Memory B cell (primary cell): ENCODE measurements at places on chromosomes 5 and 9.

DNA sequence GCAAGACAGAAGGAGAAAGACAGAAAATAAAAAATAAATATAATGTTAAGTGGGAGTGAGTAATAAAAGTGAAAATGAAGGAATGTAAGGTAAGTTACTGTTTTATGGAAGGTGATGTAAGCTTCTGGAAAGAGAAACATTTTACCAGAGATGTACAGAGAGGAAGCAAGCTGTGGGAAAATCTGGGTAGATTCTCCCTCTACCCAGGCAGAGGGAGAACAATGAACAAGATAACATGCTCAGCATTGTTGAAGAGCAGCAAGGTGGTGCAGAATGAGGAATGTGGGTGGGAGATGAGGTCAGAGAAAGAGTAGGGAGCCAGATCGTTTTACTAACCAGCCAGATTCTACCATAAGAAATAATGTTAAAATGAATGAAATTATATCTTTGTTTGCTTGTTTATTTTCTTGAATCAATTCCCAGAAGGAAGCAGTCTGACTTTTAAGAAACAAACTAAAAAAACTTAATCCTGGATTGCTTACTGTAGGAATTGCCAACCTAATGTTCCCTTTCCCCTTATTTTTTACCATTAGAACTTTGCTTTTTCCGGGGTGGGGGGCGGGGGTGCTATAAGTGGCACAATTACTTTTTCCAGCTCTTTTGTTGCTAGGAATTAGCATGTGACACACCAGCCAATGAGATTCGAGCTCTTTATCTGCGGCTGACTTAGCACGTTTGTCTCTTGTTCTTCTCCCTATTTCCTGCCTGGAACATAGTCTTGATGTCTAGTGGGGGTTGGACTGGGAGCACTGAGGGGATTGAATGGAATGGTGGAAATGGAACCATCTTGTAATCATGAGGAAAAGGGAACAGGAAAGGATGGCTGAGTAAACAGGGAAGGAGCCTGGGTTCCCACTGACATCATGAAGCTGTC is 356.7 kb downstream of the TMEM167A start:
- no peak overlapping the region for H3K4me3 ChIP-seq
- DNase-seq, result no peak
- H3K4me1 ChIP-seq, result no peaks in the 10 kb centered on the region
- H3K27ac ChIP-seq, result no peak overlapping the region

DNA sequence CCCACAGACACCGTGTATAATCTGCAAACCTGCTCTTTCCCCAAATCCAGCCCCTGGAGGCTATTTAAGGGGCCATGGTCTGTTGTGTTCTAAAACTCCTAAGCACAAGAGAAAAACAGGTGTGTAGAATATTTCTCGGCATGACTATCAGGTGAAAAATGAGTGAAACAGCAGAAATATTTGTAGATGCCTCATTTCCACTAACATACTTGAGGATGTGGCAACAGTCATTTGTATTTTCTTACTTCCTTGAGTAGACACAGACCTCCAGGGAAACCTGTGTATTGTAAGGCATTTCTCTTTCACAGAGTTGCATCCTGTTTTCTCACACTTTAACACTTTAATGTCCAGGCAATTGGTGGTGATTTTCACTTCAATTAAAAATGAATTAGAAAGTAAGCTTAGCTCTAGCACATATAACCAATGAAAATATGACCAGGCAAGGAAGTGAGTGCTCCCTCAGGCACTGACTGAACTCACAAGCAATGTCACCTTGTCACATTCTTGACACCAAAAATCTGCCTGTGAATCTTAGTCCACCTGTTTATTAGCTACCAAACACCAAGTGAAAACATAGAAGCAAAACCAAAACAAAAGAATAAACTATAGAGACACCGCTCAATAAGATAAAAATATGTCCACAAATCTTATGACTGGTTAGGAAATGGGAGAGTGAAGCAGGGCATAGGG is 64.4 kb downstream of the DIRAS2 start:
- no peak overlapping the region for H3K4me3 ChIP-seq
- DNase-seq, result no peak
- no peaks in the 10 kb centered on the region for H3K4me1 ChIP-seq
- no peaks in the 10 kb centered on the region for H3K36me3 ChIP-seq

GRCh38 chr5:133861161-133861737 is 107.2 kb downstream of the C5orf15 start:
- H3K4me1 ChIP-seq, result peaks cover 9% of the 10 kb centered on the region
- H3K4me3 ChIP-seq, result no peak overlapping the region
- H3K36me3 ChIP-seq, result no peaks in the 10 kb centered on the region
- H3K27ac ChIP-seq, result no peak overlapping the region

GRCh38 chr5:66661149-66661548 is 65.0 kb downstream of the MAST4 start:
- no peak overlapping the region for H3K4me3 ChIP-seq
- H3K27ac ChIP-seq, result no peak overlapping the region

DNA sequence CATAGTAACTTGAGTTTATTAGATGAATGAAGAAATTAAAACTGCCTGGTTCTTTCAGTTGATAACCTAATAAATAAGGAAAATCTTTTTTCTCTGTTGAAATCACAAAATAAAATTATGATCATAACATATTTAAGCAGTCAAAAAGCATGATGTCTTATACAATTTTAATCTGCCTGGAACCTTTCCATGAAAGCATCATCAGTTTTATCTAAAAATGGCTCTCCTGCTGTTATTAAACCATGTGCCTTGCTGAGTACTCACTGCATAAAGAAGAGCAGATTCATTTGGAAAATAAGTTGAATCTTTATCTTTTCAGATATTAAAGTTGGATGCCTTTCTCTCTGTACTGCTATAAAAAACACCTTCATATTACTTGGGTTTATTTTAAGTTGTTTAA is 148.8 kb downstream of the SLC24A2 start:
- no peaks in the 10 kb centered on the region for H3K4me1 ChIP-seq
- DNase-seq, result no peak
- no peak overlapping the region for H3K4me3 ChIP-seq
- H3K27ac ChIP-seq, result no peak overlapping the region
- no peaks in the 10 kb centered on the region for H3K27me3 ChIP-seq
- no peaks in the 10 kb centered on the region for H3K36me3 ChIP-seq

DNA sequence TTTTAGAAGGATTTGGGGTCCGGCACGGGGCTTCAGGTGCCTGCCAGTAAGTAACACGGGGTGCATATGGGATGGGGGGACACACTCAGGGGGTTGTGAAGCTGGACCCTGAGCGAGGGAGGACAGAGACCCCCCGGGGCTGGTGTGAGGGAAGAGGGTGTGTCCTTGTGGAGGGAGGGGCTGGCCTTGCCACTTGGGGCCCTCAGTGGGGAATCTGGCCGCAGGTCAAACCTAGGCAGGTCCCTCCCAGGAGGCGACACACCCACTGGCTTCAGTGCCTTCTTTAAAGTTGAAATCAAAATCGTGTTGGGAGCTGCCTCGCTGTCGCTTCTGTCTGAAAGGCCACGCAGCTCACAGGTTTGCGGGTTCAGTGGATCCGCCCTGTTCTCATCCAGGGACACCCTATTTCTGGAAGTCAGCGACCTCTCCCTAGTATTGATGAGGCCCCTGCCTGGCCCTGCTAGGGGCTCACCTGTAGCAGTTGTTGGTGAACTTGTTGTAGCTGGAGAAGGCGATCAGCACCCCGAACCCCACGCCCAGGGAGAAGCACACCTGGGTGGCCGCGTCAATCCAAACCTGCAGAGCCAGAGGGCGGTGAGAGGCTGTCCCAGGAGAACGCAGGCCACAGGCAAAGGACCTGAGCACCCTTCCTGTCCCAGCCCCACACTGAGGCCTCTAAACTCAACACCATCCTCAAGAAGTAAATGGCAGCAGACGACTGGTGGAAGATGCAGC is 29.4 kb downstream of the SLC6A3 start:
- H3K4me1 ChIP-seq, result peaks cover 12% of the 10 kb centered on the region
- H3K36me3 ChIP-seq, result no peaks in the 10 kb centered on the region
- peaks cover 22% of the 10 kb centered on the region for H3K27me3 ChIP-seq

- no peak for DNase-seq
- H3K4me1 ChIP-seq, result peaks cover 16% of the 10 kb centered on the region
- H3K36me3 ChIP-seq, result no peaks in the 10 kb centered on the region
- H3K27me3 ChIP-seq, result no peaks in the 10 kb centered on the region
- no peak overlapping the region for H3K27ac ChIP-seq
- H3K4me3 ChIP-seq, result no peak overlapping the region
These were observed 10.4 kb upstream of the SPINK4 start for GRCh38 chr9:33229359-33230114.

DNA sequence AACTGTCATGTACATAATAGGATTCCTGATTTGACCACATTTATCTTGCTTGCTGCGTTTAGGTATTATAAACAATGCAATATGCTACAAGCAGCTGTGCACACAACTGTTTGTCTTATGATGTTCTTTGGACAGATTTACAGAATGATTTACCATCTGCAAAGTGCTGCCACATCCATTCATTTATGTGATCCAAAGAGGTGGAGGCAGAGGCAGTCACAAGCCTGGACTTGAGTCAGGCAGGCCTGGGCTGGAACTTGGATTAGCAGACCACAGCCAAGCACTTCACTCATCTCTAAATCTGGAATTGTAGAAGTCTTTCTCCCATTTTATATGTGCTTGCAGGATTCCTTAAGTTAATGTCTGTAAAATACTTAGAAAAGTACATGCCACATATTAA is 149.0 kb downstream of the INSYN2B start:
- H3K27me3 ChIP-seq, result no peaks in the 10 kb centered on the region
- DNase-seq, result no peak
- H3K36me3 ChIP-seq, result peaks cover 15% of the 10 kb centered on the region

DNA sequence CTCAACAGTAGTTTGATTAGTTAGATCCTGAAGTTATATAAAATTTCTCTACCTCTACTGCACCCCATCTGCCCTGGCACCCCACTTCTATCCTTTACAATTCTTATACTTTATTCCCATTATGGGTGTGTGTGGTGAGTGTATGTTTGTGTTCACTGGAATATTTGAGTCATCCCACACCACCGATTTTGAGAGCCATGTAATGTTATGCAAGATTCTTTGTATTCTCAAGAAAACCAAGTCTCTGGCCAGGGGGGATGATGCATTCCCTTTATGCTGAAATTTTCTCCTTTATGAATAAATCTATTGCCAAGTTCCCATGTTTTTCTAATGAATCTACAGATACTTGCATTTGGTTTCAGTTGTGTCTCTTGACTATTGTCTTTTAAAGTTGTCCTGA is 266.8 kb downstream of the ARHGEF28 start:
- H3K27me3 ChIP-seq, result peaks cover 30% of the 10 kb centered on the region
- peaks cover 2% of the 10 kb centered on the region for H3K4me1 ChIP-seq
- no peak overlapping the region for H3K27ac ChIP-seq
- DNase-seq, result no peak

DNA sequence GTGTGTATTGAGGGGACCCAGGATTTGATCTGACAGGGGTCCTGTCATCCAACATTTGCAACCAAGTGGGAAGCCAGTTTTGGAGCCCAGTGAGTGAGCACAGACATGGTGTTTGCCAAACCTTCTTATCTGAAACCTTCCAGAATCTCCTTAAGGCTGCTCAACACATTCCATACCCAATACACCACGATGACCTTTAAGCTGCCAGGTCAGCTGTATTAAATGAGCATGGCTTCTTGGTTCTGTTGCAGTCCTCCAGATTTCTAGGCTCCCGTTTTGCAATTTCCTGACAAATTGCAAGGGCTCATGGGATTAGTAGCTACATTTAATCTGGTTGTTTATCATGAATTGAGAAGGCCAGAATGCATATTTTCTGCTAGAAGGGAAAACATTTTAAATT is 124.2 kb upstream of the ATP10B start:
- H3K36me3 ChIP-seq, result no peaks in the 10 kb centered on the region
- no peak overlapping the region for H3K27ac ChIP-seq
- H3K27me3 ChIP-seq, result peaks cover 5% of the 10 kb centered on the region
- no peaks in the 10 kb centered on the region for H3K4me1 ChIP-seq
- no peak overlapping the region for H3K4me3 ChIP-seq
